ENCODE measurements at places on chromosomes 6 and 20.

- DNase-seq = no peak
Observed at GRCh38 chr6:116412270-116412669, 41.5 kb downstream of the DSE start.

DNA sequence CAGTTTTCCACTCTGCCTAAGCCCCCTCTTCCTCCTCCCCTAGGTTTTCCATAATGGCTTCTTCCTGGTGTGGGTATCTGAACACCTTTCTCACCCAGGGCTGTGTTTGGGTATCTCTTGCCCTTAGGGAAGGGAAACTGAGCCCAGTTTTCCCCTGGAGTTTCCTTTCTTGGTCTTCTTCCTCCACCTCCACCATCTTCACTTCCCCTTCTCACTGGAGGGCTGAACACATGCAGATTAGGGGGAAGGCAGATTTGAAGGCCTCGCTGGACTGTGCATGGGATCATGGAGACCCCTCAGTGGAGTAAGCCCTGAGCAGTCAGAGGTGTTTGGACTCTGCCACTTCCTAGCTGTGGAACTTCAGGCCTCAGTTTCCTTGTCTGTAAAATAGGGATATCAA is 27.8 kb downstream of the FOXP4 start:
- no peak for DNase-seq

- DNase-seq = peak; percentile 62
Observed at GRCh38 chr6:158789115-158789917, 29.9 kb downstream of the EZR start.

DNA sequence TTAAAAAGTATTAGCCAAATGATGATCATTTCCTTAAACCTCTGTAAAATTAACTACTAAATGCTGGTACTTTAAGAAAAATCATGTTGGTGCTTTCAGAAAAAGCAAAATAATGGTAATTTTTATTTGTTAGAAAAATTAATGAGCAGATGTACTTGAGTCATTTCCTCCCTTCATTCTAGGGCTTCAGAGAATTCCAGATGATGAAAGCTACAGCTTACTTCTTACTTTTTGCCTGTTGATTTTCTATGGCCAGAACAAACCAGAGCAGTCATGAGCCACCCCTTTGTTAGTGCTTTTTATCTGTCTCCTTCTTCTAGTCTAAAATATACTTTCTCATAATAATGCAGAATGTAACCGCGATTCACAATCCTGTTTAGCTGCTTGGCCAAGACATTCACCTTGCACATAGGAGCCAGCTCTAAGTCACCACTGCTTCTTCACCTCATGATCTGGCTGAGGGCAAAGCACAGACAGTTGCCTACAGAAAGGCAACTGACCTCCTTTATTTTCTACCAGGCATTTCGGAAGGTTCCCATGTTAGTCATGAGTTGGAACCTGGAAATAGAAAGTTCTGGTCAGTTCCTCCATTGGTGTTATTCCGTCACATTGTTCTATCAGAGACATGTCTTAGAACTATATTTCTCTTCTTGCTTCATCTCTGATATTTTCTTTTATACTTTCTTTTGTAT is 43.5 kb upstream of the TINAG start:
- DNase-seq = no peak

- no peak for DNase-seq
Observed at GRCh38 chr6:145626857-145627256, 108.5 kb downstream of the EPM2A start.

DNA sequence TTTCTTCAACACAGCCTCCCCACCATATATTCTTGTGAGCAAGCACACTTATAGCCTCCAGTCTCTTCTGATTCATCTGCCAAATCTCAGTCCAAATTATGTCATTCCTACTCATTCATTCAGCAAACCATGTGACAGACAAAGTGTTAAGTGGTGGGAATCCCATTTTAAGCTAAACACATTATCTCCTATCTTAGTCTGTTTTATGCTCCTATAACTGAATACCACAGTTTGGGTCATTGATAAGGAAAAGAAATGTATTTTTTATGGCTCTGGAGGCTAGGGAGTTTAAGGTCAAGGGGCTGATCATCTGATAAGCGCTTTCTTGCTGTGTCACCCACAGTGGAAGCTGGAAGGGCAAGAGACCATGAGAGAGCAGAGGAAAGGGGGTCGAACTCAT is 23.9 kb upstream of the SMIM13 start:
- no peak for DNase-seq

- DNase-seq = no peak
Observed at GRCh38 chr6:168582571-168582981, 141.6 kb downstream of the SMOC2 start.

DNA sequence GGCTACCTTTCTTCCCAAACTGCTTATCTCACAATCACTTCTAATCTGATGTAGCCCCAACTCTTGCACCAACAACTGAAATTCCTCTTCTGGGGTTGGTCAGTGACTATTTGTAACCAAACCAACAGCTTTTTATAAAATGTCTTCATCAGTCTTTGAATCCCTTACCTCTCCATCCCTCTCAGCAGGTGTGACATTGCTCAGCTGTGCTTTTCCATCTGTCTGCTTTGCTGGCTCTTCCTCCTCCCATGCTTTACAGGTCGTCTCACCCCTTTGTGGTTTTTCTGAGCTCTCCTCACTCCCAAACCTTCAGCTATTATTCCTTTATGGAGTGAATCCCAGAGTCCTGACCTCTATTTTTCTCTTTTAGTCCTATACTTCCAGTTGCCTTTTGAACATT is 5.9 kb downstream of the MAP7 start:
- DNase-seq = no peak

DNA sequence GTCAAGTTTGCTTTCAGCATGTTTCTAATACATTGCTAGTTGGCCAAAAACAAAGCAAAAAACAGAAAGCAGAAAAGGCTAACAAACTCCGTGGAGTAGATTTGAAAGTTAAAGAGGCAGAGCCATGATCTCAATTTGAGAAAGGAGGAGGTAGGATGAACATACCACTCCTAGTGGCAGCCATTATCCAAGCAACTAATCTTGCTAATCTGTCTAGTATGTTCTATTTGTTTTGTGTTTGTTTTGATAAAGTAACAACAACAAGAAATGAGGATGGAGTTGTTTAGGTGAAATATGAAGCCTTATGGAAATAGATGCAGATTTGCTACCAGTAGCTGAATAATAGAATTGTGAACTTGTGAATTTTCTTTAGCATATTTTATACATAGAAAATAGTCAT is 295.5 kb upstream of the PRDM1 start:
- no peak for DNase-seq

DNA sequence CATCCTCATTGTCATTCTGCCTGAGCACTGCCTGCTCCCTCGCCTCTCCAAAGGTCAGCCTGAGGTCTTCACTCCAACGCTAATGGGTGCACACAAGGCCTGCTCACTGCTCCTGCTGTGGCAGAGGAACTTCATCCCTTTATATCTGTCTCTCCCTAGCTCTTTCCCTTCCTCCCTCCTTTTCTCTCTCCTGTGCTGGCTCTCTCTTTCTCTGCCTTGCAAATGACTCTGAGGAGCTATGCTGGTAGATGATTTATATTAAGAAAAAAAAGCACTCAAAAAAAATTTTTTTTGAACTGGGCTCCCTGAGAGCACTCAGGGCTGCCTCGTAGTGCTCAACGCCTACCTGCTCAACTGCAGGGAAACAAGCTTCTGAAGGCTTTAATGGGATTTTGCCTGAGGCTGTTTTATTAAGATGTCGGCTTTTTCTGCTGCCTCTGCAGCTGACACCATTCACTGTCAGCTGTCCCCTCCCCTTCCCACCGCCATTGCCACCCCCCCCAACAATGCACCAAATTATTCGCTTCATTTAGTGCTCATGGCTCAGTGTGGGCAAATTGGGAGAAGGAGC is 137.7 kb upstream of the DEFB112 start:
- no peak for DNase-seq

DNA sequence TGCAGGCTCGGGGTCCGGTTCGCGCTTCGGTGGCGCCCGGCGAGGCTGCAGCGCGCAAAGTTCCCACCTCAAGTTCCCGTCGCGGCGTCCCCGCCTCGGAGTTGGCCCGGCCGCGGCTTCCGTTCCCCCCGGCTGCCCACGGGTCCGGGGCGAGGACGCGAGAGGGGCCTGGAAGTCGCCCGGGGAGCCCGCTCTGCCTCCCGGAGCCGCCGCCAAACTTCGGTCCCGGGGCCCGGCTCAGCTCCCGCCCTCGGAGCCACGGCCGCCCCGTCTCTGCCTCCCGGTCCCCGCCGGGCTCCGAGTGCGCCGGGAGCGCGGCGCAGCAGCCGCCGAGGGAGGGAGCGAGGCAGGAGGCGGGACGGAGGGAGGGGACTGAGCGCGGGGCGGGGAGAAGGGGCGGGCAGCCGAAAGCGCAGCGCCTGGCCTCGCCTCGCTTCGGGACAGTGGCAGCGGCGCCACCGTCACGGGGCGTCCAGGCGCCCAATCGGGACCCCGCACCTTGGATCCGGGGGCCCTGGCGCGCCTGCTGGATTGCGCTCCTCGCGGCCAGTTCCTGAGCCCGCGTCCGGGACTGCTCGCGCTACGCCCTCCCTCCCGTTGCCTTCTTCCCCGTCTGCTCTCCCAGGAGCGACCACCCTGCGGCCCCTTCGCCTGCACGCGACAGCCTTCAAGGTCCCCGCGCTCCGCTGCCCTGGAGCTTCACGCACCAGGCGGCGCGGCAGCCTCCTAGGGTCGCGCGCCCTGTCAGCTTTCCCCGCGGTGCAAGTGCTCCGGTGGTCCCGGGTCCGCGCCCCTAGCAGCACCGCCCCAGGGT is at the start of gene KCNG1:
Gene KCNG1, minus strand, starts transcription at position 305 of the 814 bp plus-strand sequence. CDS start 12,769 bp downstream, outside the sequence.
- no peak for DNase-seq

GRCh38 chr6:113967777-113968176 is 3.2 kb downstream of the HDAC2 start:
- no peak for DNase-seq

GRCh38 chr6:4078691-4079471 is at the start of gene FAM217A:
Gene FAM217A (minus strand): TSS chr6:4079137. CDS start chr6:4077414, 1,723 bp downstream.
- DNase-seq = no peak
